Lower lobe of right lung (tissue), 2 donors: ENCODE measurements at places on chromosomes 7 and 10. TPM values are rescaled to one million over a fixed set of nuclear protein-coding genes. Genes with fewer than 3 reads are reported as not detected.

TMEM176B gene
- total RNA-seq = 69.4 TPM

GPC2 gene
- 0.77 TPM for total RNA-seq

DNA sequence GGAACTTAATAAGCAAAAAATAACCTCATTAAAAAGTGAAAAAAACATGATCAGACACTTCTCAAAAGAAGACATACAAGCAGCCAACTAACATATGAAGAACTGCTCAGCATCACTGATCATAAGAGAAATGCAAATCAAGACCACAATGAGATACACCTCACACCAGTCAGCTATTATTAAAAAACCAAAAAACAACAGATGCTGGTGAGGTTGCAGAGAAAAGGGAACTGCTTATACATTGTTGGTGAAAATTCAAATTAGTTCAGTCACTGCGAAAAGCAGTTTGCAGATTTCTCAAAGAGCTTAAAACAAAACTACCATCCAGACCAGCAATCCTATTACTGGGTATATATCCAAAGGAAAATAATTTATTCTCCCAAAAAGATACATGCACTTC, 513.3 kb downstream of the MDFIC start:
- no peaks in the 10 kb centered on the region for H3K4me1 ChIP-seq
- no peak overlapping the region for H3K4me3 ChIP-seq
- no peak overlapping the region for H3K27ac ChIP-seq
- H3K36me3 ChIP-seq = no peaks in the 10 kb centered on the region

- H3K4me1 ChIP-seq = no peaks in the 10 kb centered on the region
- H3K36me3 ChIP-seq = no peaks in the 10 kb centered on the region
- no peaks in the 10 kb centered on the region for H3K27me3 ChIP-seq
- no peak overlapping the region for H3K27ac ChIP-seq
- H3K4me3 ChIP-seq = no peak overlapping the region
- DNase-seq = no peak
These were observed 333.5 kb downstream of the GPR158 start for GRCh38 chr10:25508112-25508815.

NEUROD6 gene
- not detected for total RNA-seq

DNA sequence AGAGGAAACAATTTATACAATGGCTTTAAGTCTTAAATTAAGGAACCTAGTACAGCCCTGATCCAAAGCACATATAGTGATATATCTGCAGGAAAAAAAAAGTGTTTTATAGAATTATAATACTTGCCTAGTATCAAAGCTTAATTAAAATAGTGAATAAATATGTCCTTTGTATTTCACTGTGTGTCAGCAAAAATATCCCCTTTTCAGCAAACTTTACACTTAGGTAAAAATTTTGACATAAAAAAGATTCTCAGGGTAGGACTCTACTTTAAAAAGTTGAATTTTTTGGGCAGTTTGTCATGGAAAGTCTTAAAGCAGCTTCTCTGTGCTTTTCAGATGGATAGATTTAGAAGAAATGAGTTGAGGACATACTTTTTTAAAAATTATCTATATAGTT, 12.7 kb upstream of the NEBL start:
- no peak overlapping the region for H3K27ac ChIP-seq
- H3K4me3 ChIP-seq = no peak overlapping the region
- peaks cover 7% of the 10 kb centered on the region for H3K36me3 ChIP-seq
- no peaks in the 10 kb centered on the region for H3K27me3 ChIP-seq
- DNase-seq = no peak
- no peaks in the 10 kb centered on the region for H3K4me1 ChIP-seq

- no peaks in the 10 kb centered on the region for H3K27me3 ChIP-seq
- no peak overlapping the region for H3K27ac ChIP-seq
- DNase-seq = peak; percentile 25
- no peak overlapping the region for H3K4me3 ChIP-seq
- no peaks in the 10 kb centered on the region for H3K36me3 ChIP-seq
- no peaks in the 10 kb centered on the region for H3K4me1 ChIP-seq
These were observed 37.9 kb downstream of the ELFN1 start for GRCh38 chr7:1707756-1708595.

- no peak for DNase-seq
- H3K36me3 ChIP-seq = peaks cover 21% of the 10 kb centered on the region
- H3K4me3 ChIP-seq = peak overlapping the region; percentile 52
- H3K4me1 ChIP-seq = peaks cover 26% of the 10 kb centered on the region
- peaks cover 24% of the 10 kb centered on the region for H3K27me3 ChIP-seq
These were observed 12.3 kb downstream of the SFXN3 start for GRCh38 chr10:101043363-101043707.

GRCh38 chr10:26621889-26622711, 75.4 kb upstream of the PDSS1 start:
- H3K4me3 ChIP-seq = peak overlapping the region; percentile 55
- peaks cover 7% of the 10 kb centered on the region for H3K27me3 ChIP-seq
- H3K27ac ChIP-seq = peak overlapping the region; percentile 74
- no peaks in the 10 kb centered on the region for H3K36me3 ChIP-seq
- peak; percentile 88 for DNase-seq
- H3K4me1 ChIP-seq = no peaks in the 10 kb centered on the region

ANXA8L1 gene
- total RNA-seq = 15.7 TPM

DNA sequence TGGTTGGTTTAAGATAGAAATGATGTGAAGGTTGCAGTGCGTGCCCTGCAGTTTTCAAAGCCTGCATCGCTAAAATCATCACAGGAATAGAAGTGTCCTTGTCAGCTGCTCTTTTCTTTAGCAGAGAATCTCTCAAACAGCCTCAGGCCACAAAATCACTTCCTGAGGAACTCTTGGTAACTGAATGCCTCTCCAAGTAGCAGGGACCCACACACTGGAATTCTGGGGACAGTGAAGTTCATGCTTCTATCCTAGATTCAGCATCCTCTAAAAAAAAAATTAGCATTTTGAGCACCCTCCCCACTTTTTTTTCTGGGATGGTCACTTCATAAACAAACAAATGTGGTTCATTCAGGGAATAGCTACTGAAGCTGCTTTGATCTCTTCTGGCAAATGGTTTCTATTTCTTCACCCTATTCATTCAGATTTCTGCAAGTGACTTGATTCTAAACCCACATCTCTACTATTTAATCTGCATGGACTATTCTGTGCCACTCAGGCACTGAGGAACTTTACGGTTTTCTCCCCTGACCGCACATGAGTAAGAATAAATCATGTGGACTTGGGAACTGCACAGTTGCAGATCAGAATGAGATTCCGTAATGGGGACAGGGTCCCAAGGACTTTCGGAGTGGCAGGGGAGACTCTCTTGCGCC, 306.9 kb downstream of the FRMD4A start:
- DNase-seq = no peak
- H3K4me3 ChIP-seq = no peak overlapping the region
- peak overlapping the region; percentile 63 for H3K27ac ChIP-seq
- H3K27me3 ChIP-seq = no peaks in the 10 kb centered on the region
- H3K4me1 ChIP-seq = peaks cover 8% of the 10 kb centered on the region
